ENCODE measurements at places on chromosomes 4 and X.

- DNase-seq, result no peak
These were observed 979 bp downstream of the EFNB1 start for GRCh38 chrX:68829582-68830418.

DNA sequence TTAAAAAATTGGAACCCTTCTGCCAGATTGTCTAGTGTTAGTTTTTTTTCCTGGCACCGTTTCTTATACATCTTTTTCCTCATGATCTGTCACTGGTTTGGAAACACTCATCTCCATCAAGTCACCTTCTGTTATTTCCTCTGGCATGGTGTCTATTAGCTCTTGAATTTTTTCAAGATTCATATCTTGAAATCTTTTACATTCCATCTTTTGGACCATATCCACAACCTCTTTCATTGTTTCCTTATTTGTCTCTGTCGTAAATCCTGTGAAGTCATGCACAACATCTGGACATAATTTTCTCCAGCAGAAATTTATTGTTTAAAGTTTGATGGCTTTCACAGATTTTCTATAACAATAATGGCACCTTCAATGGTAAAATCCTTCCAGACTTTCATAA is 10.2 kb upstream of the TMEM185A start:
- no peak for DNase-seq

DNA sequence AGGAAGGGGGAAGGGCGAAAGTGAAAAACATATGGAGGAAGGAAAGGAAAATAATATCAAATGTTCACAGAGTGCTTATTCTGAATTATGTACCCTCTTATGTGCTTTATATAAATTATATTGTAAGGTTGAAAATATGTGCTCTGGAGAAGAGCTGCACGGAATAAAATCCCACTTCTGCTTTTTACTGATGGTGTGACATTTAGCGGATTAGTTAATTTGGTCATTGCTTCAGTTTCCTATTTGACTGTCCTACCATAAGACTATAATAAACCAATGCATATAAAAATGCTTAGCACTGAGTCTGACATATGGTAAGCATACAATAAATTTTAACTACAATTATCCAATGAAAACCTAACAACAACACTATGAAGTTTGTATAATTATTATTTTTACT is 86.2 kb downstream of the NPFFR2 start:
- no peak for DNase-seq

DNA sequence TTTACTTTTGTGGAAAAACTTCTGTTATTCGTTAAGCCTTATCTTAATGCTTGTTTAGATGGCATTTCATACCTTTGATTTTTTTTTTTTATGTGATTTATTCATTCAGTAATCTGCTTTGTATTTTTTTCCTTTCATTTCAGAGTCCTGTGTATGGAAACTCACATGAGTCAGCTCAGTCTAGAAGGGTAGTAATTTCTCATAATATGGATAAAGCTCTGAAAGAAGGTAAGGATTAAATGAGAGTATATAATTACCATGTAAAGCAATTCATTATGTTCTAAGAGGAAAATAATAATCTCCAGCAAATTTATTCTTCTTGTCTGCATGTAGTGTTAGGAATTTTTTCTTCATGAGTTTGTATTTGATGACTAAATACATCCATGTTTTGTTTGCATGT is 37.8 kb downstream of the SNX25 start:
- DNase-seq, result no peak

DNA sequence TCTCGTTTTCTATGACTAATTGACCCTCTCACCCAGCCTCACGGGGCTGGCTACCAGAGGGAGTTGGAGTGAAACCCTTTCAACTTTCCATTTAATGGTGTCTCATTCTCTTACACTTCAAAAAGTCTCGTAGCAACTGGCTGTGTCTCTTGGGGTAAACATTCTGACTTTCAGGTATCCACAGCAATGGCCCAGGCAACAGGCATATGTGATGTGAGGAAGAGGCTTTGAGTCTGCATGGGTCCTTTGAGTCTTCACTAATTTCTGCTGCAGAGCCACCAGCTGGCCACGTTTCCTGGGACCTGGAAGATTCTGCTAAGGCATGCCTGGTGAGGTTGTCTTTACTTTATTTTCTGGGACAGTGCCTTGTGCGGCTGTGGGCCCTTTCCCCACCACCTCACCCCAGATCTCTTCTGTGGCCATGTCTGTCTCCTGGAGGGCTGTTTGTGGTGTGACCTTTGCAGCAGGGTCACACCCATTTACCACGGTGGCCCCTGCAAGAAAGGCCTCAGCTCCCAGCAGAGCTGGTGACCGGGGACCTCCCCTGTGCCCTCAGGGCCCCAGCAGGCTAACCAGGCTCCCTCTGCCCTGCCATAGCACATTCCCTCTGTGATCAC is 112.5 kb upstream of the FRG1 start:
- no peak for DNase-seq

DNA sequence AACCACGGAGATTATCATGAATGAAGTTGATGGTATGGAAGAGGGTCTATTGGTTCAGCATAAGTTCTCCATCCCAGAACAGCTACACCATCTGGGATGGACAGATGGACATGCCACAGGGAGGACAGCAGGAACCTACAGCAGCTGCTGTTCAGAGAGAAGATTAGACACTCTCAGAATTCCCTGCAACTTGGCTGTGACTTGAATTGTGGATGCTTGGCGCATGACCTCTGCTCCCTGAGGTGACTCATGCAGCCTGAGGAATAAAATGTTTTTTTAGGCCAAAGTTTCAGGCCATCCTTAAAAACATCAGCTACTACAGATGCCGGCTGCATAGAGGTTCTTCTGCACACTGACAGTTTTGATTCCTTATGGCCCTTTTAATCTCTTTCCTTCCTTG is 97.3 kb downstream of the RS1 start:
- DNase-seq, result no peak

DNA sequence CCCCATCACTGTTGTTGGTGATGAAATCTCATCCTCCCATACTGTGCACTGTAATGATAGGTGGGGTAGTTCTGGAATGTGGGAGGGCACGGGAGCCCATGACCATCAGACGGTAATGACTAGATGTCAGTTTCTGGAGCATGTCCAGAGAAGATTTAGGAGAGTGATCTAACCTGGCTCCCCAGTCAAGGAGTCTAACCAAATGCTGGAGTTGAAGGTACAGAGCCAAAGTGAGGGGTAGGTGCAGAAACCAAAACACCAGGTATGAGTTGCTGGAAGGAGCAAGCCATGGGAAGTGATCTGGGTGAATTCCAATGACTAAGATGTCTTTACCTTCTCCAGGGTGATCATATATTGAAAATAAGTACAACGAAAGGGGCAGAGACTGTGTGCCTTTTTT is 296.9 kb downstream of the INPP4B start:
- no peak for DNase-seq

- DNase-seq, result no peak
These were observed 54.7 kb downstream of the SHROOM3 start for GRCh38 chr4:76489686-76490161.

DNA sequence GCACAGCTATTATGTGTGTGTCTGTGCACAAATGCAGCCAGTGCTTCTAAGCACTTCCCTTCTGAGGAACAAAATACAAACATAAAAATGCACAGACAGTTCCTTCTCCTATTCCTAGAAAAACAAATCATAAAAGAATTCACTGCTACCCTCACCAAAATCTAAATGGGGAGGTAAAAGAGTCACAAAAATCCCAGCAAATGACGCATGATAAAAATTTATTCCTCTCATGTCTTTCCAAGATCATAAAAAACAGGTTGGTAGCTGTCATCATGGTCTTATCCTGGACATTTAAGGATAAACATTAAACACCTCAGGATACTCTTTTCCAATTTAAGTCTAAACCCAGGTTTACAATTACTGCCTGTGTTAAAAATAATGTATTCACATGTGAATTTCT is 124.9 kb downstream of the ADAMTS3 start:
- no peak for DNase-seq

DNA sequence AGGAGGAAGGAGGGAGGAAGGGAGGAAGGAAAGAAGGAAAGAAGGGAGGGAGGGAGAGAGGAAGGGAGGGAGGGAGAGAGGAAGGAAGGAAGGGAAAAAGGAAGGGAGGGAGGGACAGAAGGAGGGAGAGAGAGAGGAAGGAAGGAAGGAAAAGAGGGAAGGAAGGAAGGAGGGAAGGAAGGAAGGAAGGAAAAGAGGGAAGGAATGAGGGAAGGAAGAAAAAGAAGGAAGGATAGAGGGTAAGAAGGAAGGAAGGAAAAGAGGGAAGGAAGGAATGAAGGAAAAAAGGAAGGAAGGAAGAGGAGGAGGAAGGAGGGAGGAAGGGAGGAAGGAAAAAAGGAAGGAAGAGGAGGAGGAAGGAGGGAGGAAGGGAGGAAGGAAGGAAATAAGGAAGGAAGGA is 796.8 kb downstream of the ARAP2 start:
- DNase-seq, result no peak

DNA sequence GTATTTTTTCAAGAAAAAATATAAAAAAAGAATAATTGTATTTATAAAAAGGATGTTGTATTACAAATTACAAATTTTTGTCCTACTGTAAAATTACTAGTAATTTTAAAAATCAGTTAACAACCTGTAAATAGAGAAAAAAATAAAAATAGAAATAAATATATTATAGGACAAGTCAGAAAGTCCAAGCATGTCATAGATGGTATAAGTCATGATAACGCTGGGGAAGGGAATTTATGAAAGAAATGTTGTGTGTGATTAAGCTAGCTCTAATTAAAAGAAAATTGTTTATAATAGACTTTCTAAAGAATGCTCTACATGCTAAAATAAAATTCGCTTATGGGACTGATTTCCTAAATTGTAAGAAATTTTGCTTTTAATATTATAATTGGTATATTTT is 2329.9 kb downstream of the ARAP2 start:
- no peak for DNase-seq

- no peak for DNase-seq
These were observed 47.9 kb downstream of the MTM1 start for GRCh38 chrX:150616179-150616862.

DNA sequence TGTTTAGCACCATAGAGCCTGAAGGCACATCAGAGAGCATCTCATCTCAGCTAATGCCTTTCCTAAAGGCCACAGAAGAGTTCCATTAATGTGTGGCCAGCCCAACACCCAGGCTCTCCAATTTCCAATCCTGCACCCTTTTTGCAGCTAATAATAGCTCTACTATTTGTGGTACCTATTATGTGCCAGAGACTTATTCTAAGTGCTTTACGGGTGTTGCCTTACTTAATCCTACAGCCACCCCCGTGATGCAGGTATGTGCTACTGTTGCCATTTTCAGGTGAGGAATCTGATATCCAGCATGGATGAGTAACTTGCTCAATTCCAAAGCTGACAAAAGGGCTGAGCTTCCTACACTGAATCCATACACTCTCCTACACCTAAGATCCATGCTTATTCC is 217.6 kb upstream of the GALNT7 start:
- DNase-seq, result no peak

- no peak for DNase-seq
These were observed 558.2 kb upstream of the DIPK2B start for GRCh38 chrX:45758738-45759397.

DNA sequence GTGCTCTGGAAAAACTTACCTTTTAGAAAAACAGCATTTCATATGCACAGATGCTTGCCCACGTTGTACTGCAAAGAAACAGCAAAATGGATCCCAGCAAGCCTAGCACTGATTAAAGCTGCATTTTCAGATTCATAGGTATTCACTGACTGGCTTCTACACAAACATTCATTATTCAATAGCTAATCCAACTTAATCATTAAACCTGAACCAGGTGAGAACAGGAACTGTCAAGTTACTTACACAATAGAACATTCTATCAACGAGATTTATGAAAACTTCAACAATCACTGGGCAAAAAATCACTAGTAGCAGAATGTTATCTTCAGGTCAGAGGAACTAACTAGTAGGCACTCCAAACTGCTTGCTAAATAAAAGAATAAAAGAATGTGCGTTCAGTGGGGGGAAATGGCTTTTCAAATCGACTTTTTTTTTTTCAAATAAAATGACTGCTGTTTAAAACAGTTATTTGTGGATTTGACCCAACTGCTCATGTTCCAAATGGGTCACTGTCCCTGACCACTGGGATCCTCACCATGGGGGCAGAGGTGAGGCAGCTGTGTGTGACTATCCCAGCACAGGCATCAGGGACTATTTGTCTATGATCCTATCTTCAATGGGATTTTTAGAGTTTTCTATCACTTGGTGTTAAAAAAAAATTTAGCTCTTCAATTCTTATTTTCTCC is 42.3 kb downstream of the STX18 start:
- DNase-seq, result no peak

DNA sequence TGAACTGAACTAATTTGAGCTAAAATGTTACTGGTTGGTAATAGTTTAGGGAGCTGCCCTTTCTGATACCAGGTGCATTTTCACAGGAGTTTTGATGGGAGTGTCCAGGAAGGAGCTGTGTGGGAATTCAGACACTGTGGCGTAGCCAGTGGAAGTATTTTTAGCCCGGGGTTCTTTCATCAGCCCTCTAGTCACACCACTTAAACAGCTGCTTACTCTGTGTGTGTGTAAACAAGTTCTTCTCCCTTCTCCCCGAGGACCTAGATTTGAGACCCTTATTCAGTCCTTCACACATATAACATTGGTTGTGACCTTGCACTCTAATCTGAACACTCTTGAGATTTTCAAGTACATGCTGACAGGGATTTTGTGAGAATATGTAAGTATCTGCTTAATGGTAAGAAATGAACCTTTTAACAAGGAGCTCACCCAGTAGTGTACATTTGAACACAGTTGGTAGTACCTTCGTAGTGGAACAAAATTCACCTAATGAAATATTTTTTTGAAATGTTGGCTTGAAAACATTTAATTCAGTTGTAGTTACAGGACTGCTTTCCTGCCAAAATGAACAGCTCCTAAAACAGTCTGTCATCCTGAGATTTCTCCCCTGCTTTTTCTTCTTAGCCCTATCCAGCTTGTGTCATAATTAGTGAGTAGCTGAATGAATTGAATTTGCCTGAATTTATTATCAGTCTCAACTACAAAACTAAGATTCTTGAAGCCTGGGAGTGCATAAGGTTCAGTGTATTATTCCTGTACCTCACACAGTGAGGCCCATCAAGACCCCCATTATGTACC is 61.8 kb downstream of the BMPR1B start:
- no peak for DNase-seq

DNA sequence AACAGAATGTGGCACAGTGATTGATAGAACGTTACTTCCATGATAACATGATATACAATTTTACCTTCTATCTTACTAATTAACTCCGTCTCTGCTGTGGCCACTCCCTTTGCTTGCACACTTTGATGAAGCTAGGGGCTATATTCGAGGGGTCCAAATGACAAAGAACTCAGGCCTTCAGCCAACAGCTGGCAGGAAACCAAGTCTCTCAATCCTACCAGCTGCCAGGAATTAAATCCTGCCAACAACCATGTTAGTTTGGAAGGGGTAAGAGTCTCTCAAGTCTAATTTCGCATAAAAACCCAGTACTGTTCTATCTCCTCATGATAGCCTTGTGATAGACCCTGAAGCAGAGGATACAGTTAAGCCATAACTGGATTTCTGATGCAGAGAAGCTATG is 1122.9 kb upstream of the PCDH10 start:
- DNase-seq, result no peak
